ENCODE measurements at places on chromosomes 11 and 22.
A peak's percentile ranks its signal among the peaks of the same experiment; 100 is the strongest.

GRCh38 chr11:22753416-22753815 lies 76.2 kb downstream of the SVIP start:
- DNase-seq: no peak

DNA sequence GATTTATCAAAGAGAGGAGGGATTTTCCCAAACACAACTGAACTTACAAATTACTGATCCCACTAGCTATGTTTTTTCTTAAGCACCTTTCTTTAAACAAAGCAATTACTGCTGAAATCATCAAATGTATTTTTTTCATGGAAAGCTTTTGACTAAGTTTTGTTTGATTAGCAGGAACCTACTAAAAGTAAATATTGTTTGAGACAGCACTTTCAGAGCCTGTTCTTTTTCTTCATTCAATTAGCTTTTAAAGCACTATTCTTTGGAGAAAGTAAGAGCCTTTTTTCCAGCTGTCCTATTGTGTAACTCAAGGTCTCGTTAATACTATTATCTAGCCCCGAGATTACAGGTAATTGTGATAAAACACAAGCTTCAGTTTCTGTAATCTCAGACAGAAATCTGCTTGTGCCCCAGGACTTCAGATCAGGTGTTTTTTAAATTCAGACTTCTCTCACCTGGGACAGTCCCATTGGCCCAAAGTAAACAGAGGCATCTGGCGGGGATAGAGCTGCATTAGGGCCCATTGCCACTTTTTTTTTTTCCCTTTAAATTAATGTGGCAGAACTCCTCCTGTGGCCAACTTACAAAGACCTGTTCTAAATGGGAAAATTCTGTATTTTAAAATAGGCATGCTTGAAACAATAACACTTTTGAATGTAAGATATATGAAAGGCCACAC lies 11.0 kb downstream of the CSTPP1 start:
- DNase-seq: no peak

- DNase-seq: no peak
Observed at GRCh38 chr11:83238111-83238510, 44.6 kb downstream of the ANKRD42 start.

DNA sequence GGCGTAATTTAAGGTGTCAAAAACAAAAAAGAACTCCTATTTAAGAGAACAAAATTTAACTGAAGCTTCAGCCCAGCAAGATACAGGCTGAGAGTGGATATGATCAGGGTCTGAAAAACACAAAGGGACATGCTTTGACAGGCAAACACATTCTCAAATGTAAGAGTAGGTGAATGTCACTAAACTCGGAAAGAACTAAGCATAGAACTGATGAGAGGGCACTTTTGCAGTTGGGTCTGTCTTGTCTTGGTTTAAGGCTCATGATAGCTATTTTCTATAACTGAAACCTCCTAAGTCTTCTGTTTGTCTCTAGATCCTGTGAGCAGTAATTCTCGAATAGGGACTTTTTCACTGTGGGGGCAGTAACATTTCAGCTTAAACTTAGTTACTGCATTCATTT lies 27.0 kb downstream of the F2 start:
- DNase-seq: no peak

DNA sequence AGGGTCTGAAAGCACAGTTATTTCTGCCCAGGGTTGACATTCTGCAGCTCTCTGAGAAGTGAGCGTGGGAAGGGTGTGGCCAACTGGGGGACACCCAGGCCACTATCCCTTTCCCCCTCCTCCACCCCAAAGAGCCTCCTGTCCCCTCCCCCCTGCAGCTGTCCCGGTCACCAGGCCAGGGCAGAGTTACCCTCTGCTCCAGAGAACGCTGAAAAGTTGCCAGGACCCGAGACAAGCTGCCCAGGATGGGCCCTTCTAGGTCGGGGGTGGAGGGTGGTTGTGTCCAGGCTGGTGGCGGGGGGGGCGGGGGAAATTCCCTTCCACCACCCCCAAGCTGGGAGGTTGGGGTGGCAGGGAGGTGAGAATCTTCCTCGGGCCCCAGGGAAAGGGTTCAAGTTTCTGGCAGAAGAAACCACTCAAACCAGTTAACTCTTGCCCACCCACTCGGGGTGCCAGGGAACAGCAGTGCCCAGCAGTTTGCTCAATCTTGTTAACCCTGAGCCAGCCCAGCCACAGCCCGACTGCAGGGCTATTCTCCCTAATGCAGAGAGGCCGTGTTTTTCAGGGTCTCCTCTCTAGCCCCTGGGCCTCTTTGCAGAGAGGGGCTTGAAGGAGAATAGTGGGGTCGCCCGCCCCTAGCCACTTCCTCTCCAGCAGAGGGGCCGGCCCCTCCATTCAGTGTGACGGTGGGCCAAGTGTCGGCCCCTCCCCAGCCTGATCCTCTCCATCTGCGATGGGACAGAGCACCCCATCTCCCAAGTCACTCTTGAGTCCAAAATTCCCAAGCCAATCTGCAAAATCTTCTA lies 697 bp downstream of the LGALS1 start:
- peak; percentile 40 for DNase-seq

DNA sequence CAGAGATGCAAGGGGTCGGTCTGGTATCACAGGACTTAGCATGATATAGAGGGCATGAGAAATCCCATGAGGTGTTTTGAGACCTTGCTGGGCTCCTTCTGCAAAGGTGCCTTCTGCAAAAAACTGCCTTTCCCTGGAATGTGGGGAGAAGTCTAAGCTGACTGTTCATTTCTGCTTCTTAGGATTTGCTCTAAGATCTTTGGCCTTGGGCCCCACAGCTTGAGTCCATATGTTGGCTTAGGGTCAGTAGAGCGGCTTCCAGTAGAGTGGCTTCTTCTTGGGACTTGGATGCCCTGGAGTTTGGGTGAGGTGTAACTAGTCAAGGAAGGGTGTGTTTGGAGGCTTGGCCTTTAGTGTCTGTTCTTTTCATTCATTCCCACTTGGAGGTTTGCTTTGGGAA lies 37.0 kb downstream of the AMPD3 start:
- no peak for DNase-seq

GRCh38 chr22:30572840-30573593 lies 1.4 kb downstream of the GAL3ST1 start:
- no peak for DNase-seq

DNA sequence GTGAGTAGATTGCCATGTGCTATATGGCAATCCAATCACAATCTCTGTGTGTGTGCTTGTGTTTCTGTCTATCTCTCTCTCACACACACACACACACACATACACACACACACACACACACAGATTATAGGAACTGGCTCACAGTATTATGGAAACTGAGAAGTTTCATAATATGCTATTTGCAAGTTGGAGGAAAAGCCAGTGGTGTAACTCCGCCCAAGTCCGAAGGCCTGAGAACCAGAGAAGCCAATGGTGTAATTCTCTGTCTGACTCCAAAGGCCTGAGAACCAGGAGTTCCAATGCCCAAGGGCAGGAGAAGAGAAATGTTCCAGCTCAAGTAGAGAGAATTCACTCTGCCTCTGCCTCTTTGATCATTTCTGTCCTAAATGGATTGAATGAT lies 37.2 kb downstream of the GLYATL2 start:
- DNase-seq: peak; percentile 3

DNA sequence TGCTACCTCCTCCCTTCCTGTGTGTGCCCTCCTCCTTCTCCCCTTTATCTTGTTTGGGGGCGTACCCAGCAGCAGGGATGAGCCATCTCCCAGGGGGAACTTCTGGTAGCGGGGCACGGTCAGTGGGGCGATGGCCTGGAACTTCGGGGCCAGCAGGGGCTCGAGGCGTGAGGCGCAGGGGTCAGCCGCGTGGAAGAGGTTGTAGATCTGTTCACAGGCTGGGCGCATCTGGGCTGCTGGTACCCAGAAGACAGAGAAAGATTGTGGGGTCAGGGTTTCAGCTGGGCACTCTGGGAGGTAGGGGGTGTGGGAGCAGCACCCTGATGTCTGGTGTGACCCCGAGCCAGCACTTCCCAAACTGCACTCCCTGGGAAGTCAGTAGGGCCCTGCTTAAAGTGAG lies 9.1 kb downstream of the PITPNM1 start:
- no peak for DNase-seq

- no peak for DNase-seq
Observed at GRCh38 chr11:85132851-85133585, 494.1 kb downstream of the DLG2 start.

DNA sequence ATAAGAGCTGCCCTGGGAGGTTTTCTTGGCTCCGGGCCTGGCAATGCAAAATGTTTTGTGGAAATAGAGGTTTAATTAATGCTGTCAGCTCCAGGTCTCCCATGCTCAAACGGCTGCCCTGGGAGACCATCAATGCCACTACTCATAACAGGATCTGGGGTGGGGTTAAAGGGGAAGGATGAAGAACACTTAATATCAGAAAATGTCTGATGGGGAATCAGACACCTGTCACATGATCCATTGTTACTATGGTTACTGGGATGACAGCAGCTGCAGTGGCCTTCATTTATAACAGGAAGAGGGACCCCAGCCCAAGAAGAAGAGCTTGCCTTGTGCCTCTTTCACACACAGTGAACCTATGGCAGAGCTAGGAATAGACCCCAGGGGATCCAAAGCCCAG lies 2.2 kb upstream of the SYT13 start:
- no peak for DNase-seq

Data from CD14-positive monocyte (primary cell).